Vein endothelial cell (primary cell): ENCODE measurements at places on chromosomes 6 and 20. TPM values are rescaled to one million over a fixed set of nuclear protein-coding genes. Genes with fewer than 3 reads are reported as not detected.

The OXT gene
- total RNA-seq, result not detected in 2 replicates

The SLC52A3 gene
- total RNA-seq, result under 0.01 and 0.10 TPM in 2 replicates

The RFX6 gene
- total RNA-seq, result not detected in 2 replicates

The C6orf58 gene
- total RNA-seq, result 0.38 and 0.65 TPM in 2 replicates

The PRDM13 gene
- not detected in 2 replicates for total RNA-seq

The PDSS2 gene
- total RNA-seq, result 6.1 and 8.2 TPM in 2 replicates

The WFDC5 gene
- total RNA-seq, result not detected in 2 replicates

The OR2B6 gene
- not detected in 2 replicates for total RNA-seq

The DDX43 gene
- total RNA-seq, result 2.0 and 2.9 TPM in 2 replicates

The OR2J3 gene
- total RNA-seq, result under 0.01 TPM in 1 of 2 replicates, not detected in the other

The TBXT gene
- total RNA-seq, result not detected in 2 replicates

The RIPPLY2 gene
- not detected in 2 replicates for total RNA-seq

The ASCC3 gene
- 65.0 and 105 TPM in 2 replicates for total RNA-seq

The TMEM217 gene
- total RNA-seq, result 15.4 and 19.7 TPM in 2 replicates

The LRRC73 gene
- total RNA-seq, result 0.19 and 0.65 TPM in 2 replicates

The ULBP3 gene
- total RNA-seq, result 20.1 and 24.8 TPM in 2 replicates

The CRISP3 gene
- not detected in 2 replicates for total RNA-seq

The USP49 gene
- total RNA-seq, result 3.2 and 3.9 TPM in 2 replicates

The SLC22A3 gene
- not detected in 2 replicates for total RNA-seq
